ENCODE measurements at places on chromosomes 3 and 15.

DNA sequence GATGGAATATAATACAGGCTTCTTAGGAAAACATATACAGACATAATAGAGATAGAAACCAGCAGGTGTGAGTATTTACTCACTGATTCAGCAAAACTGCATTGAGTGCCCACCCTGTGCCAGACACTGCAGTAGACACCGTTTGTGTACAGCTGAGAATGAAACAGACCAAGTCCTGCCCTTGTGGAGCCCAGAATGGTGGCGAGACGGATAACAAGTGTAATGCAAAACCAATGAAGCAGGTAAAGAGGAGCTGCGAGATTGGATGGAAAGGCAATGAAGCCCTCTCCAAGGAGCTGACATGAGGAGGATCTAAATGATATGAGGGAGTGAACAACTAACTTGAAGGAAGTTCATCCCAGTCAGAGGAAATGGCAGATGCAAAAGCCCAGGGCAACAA lies 256.4 kb downstream of the MEX3B start:
- ATAC-seq = no peak

DNA sequence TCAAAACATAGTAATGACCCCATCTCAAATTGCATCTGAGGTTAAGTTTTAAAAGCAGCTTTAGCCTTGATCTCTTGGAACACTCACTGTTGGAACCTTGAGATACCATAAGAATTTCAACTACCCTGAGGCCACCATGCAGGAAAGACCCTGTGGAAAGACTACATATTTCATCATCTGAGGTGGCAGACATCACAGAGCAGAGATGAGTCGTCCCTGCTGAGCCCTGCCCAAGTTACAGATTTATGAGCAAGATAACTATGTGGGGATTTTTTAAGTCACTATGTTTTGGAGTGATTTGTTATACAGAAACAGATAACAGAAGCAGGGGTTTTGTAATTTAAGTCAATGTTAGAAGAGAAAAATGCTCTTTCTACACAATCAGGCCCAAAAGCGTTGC lies 168.4 kb downstream of the STAC start:
- ATAC-seq = no peak

DNA sequence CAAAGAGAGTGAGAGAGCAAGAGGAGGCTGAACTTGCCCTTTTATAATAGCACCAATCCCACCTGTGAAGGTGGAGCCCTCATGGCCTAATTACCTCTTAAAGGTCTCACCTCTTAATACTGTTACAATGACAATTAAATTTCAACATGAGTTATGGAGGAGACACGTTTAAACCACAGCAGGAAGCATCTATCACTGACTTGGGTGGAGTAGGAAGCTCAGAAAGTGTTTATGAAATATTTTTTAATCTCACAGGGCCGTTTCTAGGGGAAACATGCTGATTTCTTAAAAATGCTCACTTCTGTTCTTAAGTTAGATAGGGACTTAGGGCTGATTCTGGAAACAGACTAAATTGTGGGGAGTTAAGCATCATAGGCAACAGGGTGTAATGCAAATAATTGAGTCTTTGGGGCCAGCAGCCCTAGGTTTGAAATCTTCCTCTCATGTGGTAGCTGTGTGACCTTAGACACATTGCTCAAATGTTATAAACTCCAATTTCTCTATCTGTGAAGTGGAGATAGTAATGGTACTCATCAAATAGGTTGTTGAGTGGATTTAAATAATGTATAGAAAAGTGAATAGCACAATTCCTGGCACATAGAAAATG lies 133.3 kb upstream of the KLHL25 start:
- ATAC-seq = no peak

GRCh38 chr3:38038447-38038911 lies 529 bp upstream of the DLEC1 start:
- no peak for ATAC-seq

GRCh38 chr15:99442252-99442897 lies 123.4 kb upstream of the MEF2A start:
- peak; percentile 56 for ATAC-seq

GRCh38 chr3:152295806-152296205 lies 27.1 kb downstream of the MBNL1 start:
- ATAC-seq = no peak

GRCh38 chr3:98003306-98003969 lies 31.2 kb upstream of the RIOX2 start:
- no peak for ATAC-seq

- ATAC-seq = no peak
These were observed 57.8 kb downstream of the ZNF621 start for GRCh38 chr3:40582401-40583027.

DNA sequence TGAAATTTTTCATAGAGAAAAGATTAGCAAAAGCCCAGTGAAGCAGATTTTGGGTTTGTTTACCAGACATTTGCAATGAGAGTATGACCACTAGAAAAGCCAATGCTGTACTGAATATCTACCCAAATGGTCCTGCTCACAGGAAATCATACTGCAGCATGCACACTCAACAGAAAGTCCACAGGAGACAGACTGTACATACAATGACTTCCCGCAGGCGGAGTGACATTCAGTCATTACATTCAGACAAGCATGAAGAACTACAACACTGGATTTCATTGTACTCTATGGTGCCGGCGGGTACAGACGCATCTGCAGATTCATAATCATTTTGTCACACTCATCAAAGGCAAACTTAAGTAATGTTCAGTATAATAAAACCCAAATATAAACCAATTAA lies 11.8 kb downstream of the LZTFL1 start:
- ATAC-seq = no peak

DNA sequence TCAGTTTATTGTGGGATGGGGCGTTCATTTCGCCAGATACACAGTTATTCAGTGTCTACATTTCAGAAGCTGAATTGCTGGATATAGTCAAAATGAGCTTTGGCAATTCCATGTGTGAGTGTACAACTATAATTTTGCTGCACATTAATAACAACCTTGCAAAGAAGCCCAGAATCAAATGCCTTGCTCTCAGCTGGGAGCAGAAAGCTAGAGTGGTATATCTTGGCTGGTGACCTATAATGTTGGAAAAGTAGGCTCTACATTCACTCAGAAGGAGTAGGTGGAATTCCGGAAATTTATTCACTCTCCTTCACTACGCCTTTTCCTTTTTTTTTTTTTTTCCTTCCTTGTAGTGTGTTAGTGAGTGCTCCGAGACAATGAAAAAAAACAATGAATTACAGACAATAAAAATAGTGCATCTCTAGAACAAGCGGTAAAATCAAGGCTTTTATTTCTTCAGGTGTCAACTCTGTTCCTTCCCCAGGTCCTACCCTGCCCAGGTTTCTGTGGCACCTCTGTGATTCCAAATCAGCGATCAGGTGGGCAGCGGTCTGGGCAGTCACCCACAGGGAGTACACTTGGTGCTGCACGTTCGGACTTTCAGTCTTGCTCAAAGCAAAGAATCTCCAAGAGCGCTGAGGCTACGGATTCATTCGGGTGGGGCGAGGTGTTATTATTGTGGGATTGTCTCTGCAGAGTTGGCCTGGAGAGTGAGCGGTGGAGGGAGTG lies 910 bp upstream of the ARPP21 start:
- no peak for ATAC-seq

- no peak for ATAC-seq
These were observed 49.0 kb downstream of the SPSB4 start for GRCh38 chr3:141100112-141100511.

DNA sequence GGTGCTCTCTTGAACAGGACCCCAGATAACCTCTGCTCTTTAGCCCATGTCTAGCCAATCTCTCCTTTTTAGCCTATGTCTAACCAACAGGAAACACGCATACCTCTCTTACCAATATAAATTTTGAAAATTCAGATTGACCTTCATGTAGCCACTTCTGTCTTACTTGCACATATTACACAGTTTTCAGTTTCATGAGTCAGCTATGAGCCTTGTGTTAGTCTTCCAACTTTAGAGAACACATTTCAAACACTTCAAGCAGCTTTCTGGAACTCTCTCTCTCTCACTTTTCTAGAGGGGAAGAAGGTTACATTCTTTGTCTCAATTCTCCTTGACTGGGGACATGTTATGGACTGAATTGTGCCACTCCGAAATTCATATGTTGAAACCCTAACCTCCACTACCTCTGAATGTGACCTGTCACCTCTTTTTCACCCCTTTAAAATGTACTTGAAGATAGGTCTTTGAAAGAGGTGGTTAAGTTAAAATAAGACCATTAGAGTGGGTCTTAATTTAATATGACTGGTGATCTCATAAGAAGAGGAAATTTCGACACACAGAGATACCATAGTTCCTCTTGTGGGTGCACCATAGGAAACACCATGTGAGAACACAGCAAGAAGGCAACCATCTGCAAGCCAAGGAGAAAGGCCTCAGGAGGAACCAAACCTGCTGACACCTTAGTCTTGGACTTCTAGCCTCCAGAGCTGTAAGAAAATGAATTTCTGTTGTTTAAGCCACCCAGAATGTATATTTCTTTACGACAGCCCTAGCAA lies 480.3 kb upstream of the ALCAM start:
- peak; percentile 56 for ATAC-seq

DNA sequence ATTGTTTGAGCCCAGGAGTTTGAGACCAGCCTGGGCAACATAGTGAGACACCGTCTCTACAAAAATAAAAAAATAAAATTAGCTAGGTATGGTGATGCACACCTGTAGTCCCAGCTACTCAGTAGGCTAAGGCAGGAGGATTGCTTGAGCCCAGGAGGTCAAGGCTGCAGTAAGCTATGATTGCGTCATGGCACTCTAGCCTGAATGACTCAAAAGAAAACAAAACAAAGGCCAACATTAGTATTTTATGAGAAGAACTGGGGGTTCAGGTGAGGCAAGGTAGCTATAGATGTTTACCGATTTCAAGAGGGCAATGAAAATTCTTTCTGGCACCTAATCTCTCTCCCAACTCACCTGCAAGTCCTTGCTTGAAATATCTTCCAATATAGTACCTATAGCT lies 77.2 kb downstream of the GREM1 start:
- no peak for ATAC-seq

DNA sequence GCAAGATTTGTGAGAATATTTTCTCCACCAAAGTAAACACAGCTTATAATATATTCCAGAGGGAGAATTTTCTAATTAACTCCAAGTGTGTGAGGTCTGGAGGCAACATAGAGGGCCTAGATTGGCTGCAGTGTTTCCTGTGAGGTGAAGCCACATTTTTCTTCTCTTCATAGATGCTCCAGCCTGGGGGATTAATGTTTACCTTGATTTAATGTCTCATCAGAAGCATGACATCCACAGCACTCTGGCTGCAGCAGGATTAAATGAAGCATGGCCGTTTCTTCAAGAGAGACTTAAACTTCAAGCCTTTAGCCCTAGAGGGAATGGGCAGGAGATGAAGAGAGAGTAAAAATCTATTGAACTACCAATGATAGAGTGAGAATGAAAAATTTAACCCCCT lies 137.9 kb upstream of the ZBTB20 start:
- ATAC-seq = no peak

- ATAC-seq = no peak
These were observed 47.7 kb downstream of the MORC1 start for GRCh38 chr3:109070211-109070610.

- ATAC-seq = no peak
These were observed 496.0 kb upstream of the THBS1 start for GRCh38 chr15:39084674-39085530.

GRCh38 chr3:24493746-24494617 lies 668 bp downstream of the THRB start:
- peak; percentile 49 for ATAC-seq

- ATAC-seq = no peak
These were observed 78.7 kb downstream of the TMEM266 start for GRCh38 chr15:76138436-76138835.

DNA sequence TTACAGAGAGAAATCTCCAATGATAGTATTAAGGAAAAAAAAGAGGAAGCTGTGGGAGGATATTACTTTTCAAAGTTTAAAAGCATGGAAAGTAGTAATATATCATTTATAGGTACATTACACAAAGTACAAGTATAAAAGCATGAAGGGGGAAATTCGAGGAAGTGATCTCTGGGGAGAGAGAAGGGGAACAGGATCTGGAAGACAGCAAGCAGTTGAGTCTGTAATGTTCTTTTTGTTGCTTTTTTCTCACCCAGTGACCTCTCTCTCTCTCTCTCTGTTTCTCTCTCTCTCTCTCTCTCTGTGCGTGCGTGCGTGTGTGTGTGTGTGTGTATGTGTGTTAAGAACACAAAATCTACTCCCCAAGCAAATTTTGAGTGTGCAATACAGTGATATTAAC lies 10.2 kb downstream of the C3orf20 start:
- ATAC-seq = no peak

DNA sequence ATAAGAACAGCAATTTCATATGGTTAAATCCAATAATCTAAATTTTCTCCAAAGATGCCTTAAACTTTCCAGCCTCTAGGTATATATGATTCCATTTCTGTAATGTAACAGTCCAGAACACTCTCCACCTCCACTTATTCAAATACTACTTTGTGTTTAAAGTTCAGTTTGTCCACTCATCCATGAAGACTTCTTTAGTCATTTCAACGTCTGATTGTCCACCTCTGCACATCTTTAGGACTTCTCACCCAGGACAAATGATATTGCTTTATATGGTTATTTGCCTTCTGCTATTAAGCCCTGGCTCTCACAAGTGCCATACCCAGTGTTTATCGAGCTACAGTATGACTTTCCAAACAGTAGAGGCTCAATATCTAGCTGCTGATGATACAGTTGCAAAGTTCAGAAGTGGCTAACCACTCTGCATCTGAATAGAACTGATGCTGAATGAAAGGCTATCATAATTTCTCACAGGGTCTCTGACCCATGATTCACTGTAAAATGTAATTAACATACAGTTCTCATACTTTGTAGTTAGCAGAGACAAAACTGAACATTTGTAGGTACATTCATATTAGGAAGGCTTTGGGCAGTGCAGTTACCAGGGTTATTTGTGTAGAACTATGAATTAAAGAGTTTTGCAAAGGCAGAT lies 93.7 kb upstream of the MBNL1 start:
- no peak for ATAC-seq

GRCh38 chr3:104279617-104280016 lies 1087.1 kb upstream of the ALCAM start:
- no peak for ATAC-seq

- no peak for ATAC-seq
These were observed 23.9 kb downstream of the ALDH1L1 start for GRCh38 chr3:126156468-126156867.

DNA sequence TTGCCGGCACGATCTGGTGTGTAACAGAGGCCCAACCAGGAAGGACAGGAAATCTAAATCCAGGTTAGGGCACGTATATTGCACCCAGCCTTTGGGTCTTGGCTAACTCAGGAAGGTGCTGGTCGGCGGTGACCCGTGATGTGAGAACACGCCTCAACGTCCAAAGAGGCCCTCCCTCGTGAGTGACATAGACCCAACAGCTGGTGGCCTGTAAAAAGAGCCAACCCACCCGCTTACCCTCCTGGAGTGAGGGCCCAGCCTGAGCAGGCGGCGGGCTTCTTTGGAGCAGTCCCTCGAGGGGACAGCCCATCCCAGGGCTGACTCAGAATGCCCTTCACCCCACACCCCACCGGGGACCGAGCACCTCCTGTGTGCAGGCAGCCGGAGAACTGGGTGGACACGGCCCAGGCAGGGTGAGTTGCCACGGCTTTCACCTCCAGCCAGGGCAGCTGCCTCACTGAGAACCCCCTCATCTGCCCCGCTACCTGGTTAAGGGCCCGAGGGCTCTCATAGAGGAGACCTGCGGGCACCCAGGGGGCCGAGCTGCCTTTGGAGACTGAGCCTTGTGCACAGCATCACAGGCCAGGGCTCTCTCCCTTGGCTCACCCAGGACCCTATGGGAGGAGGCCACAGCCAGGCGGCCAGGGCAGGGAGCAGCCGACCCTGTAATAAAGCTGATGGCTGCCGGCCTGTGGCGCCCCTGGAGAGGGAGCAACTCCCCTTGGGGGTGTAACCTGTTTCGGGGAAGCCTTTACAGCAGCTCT lies 41.8 kb downstream of the ZNF710 start:
- no peak for ATAC-seq

- ATAC-seq = no peak
These were observed 487.8 kb downstream of the FOXP1 start for GRCh38 chr3:71095511-71096291.

All from stimulated activated memory B cell treated with anti-CD40 and anti-IgM and Interleukin-4, amounts not matched to agents 10 μg/mL and 1 μg/mL and 100 μg/mL, for 72 hours (primary cell).